GM23338 (cell line): ENCODE measurements at places on chromosomes 1 and 21. TPM values are rescaled to one million over a fixed set of nuclear protein-coding genes. Genes with fewer than 3 reads are reported as not detected.

DAP3 gene
- total RNA-seq, result 56.0 and 90.1 TPM in 2 replicates

SIPA1L2 gene
- total RNA-seq, result 12.0 and 17.0 TPM in 2 replicates

PRAMEF9 gene
- not detected in 2 replicates for total RNA-seq

SHE gene
- total RNA-seq, result 0.43 and 0.69 TPM in 2 replicates

NEXN gene
- 2.6 and 3.8 TPM in 2 replicates for total RNA-seq

PRR9 gene
- total RNA-seq, result not detected in 2 replicates

GREM2 gene
- total RNA-seq, result 0.12 and 0.21 TPM in 2 replicates

PRMT6 gene
- 46.6 and 51.0 TPM in 2 replicates for total RNA-seq

HNRNPCL1 gene
- not detected in 2 replicates for total RNA-seq

LCK gene
- total RNA-seq, result 69.4 and 86.6 TPM in 2 replicates
